ENCODE measurements at places on chromosomes 6 and 20. TPM values are rescaled to one million over a fixed set of nuclear protein-coding genes. Genes with fewer than 3 reads are reported as not detected.

CBLN4 gene
- not detected for total RNA-seq

TCP11 gene
- not detected for total RNA-seq

PRR18 gene
- not detected for total RNA-seq

FOXC1 gene
- total RNA-seq = 2.9 TPM

- no peaks in the 10 kb centered on the region for H3K27me3 ChIP-seq
- H3K27ac ChIP-seq = no peak overlapping the region
- DNase-seq = no peak
- H3K4me1 ChIP-seq = peaks cover 11% of the 10 kb centered on the region
- H3K4me3 ChIP-seq = peak overlapping the region; percentile 89
These were observed 628 bp upstream of the ERGIC3 start for GRCh38 chr20:35541118-35541782.
